ENCODE measurements at places on chromosomes 7 and 10.

DNA sequence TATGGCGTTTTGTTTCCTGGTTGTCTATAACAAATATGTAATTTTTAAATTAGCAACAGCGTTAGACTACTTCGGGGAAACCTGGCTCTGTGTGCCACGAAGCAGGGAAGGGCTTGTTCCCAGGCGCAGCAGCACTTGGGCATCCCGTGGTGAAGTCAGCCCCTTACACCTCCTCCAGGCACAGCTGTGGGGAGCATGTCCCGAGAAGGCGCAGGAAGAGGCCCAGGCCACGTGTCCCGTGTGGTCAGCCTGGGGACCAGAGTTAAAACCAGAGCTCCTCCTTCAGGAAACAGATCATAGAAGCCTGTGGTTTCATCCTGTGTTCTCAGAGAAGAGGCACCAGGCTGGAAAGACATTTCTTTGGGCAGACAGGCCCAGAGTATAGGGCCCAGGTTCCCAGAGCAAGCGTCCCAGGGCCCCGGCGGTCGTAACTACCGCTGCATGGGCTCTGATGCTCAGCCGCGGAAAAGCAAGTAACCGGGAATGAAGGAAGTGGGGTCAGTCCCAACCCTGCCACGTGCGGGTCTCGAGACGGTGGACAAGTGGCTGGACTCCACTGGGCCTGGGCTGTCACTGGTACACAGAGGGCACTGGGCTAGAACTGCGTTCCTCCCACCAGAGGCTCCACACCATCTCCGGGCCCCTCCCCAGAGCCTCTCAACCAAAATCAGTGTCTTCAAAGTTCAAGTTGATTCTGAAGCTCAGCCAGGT lies 7.1 kb downstream of the NUDT1 start:
- no peak for DNase-seq

DNA sequence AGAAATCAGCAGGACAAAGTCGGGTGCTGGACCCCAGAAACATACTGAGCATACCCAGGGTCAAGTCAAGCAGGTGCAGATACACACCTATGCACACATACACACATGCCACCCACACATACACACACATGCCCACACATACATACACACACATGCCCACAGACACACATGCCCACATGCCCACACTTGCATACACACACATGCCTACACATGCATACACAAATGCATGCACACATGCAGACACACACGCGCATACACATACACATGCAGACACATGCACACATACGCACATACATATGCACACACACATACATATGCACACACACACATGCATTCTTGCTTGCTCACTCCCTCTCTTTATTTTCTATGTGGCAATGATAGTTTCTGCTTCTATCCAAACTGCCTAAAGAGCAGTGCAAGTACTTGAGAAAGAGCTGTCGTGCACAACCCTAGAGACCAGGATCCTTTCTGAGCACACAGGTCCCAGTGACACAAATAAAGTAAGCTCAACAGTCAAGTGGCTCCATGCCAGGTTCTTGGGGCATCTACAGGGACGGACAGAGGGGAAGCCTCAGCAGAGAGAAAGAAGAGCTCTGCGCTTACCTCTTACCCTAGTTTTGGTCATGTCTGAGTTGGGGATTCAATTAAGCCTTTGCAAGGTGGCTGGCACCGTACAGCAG lies 83.7 kb downstream of the EBF3 start:
- DNase-seq: no peak

DNA sequence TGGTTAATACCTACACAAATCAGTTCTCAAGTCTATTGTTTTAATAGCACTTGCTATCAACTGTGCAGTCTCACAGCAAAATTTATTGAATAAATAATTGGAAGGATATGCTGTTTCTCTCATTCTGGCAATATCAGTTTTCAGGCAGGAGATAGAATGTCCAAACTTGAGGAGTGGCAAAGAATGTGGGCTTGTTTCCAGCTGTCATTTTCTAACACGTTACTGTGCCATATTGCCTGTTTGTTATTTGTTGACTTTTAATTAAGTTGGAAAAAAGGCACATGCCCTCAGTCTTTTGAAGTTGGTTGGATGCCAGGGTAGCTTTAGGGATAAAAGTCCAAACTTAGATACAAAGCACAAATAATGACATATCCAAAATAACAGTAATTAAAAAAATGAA lies 52.2 kb downstream of the MAGI2 start:
- DNase-seq: no peak

DNA sequence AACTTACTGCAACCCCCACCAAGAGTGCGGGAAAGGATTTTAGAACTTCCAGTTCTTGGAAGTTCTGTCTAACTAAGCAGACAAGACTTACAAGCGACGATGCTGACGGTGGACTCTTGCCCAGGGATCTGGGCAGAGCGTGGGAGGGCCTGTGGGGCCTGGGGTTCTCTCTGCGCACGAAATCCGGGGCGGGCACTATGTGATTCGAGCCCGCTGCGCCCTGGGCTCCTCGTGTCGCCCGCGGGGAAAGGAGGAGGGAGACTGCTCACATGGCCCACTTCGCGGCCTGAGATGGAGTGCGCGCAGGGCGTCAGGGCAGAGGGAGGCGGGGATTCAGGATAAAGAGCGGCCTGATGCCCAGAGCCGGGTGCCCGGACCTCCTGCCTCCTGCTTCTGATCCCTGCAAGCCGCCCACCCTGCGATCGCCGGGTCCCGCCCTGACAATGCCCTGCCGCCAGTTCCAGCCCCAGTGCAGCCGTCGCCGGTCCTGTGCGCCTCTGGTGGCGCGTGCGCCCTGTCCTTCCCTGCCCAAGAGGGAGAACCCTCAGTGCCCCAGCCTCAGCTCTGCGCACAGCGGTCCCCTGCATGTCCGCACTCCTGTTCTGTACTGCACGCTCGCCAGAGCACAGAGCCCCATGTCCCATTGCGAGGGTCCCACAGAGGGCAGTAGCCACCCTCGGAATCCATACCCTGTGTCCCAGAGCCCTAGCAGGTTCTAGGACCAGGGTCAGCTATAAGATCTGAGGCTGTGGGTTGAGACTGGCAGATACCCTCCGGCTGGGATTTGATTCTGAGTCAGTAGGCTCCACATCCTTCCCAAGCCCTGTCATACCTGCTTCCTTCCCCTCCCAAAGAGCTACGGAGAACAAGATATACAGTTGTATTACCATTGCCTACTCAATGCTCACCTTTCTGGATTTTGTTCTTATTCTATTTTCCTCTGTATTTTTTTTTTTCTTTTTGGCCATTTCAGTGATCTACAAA lies 99.4 kb upstream of the TMEM106B start:
- DNase-seq: no peak

GRCh38 chr7:129502708-129503685 lies 666 bp downstream of the SMKR1 start:
- no peak for DNase-seq

DNA sequence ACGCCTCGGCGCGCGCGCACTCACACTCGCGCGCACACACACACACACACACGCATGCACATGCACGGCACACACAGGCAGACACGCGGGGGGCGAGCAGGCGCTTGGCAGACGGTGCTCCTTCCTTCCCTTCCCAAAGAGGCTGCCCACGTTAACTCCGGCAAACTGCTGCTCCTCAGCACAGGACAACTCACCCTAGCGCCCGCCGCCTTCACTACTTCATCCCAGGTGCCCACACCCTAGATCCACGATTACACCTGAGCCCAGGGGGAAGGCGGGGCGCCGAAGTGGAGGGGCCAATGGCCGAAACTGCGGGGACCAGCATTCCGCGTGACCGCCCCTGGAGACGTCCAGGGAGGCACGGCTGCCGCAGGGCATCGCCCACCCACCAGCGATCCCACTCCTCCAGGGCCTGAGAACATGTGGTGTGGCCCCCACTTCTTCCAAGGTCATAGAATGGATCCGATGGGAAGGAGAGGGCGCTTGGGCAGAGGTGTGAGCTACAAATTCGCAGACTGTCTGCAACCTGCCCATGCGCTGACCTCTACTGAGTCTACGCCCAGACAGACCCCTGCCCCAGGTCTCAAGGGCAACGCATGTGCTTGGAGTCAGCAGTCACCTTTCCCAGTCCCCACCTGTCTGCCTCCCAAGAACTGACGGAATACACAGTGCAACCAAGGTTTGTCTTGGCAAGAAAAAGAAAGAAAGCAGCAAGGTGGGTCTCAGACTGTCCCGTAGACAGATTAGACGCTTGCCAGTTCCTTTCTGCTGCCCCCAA lies 74.6 kb downstream of the CALN1 start:
- no peak for DNase-seq

- DNase-seq: no peak
Observed at GRCh38 chr7:2621061-2621828, 10.5 kb upstream of the TTYH3 start.

DNA sequence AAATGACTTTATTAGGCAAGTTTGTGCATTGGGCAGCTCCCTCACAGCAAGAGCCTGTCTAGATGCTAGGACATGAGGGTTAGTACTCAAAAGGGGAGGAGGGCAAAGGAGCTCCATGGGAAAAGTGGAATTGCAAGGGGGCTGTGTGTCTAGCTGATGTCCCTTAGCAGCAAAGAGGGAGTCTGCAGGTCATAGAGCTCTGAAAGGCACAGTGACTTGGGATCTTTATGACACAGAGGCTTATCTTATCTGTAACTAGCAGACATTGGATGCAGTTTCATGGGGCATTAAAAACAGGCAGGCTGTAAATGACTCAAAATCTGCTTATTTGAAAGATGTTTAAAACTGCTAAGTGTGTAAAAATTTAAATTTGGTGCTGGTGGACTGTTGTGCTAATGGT lies 556.2 kb upstream of the FZD8 start:
- DNase-seq: no peak

GRCh38 chr10:68988530-68989316 lies at the start of gene KIFBP:
TSS of gene KIFBP (plus strand) at chr10:68988803. CDS start at chr10:68988833, 30 bp downstream.
- DNase-seq: peak; percentile 45

- no peak for DNase-seq
Observed at GRCh38 chr10:43282881-43283280, 16.0 kb upstream of the RASGEF1A start.

DNA sequence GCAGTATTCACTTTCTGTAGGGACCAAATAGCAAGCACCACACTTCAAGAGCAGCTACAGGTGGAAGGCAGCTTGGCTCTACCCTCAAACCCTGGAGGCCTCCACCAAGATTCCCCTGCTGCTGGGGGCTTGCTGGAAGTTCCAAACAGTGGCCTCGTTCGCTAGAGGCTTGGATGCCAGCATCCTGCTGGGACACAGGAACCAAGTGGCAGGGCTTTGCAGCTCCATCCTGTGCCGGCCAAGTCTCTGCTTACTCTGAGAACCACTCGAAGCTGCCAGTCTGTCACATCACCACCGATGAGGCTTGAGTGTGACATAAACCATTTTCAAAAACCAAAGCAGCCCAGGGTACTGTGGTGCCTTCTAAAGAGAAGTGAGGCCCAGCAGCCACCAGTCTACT lies 69.2 kb upstream of the UNC5B start:
- DNase-seq: no peak

- peak; percentile 36 for DNase-seq
Observed at GRCh38 chr10:11742009-11742778, at the start of gene ECHDC3. TSS of gene ECHDC3 (plus strand) at chr10:11742382. CDS start at chr10:11742577, 195 bp downstream.

DNA sequence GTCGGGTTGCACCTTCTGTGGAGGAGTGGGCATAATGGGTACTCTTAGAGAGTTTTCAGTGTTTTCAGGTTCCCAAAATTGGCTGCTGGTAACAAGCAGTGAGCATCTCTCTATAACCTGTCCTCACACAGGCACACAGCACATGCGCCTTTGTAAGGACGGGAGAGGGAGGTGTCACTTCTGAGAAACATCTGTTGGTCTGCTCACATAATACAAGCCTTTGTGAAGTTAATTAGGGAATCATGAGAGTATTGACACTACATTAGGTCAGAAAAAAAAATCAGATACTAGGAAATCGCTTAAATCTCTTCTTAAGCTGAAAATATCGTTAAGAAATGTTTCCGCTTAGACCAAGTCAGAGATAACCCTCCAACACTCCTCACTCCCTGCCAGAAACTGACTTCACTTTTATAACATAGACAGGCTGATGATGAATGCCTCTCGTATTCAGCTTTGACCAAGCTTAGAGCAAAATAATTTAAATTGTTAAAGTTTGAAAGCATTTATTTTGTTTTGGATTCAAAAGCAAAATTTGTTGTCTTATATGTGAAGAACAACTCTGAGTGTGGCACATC lies 769.7 kb downstream of the TNS3 start:
- DNase-seq: no peak

GRCh38 chr10:23344241-23344841 lies at the start of gene C10orf67:
TSS of gene C10orf67 (minus strand) at chr10:23344797. CDS start at chr10:23344774, 23 bp downstream.
- DNase-seq: no peak

DNA sequence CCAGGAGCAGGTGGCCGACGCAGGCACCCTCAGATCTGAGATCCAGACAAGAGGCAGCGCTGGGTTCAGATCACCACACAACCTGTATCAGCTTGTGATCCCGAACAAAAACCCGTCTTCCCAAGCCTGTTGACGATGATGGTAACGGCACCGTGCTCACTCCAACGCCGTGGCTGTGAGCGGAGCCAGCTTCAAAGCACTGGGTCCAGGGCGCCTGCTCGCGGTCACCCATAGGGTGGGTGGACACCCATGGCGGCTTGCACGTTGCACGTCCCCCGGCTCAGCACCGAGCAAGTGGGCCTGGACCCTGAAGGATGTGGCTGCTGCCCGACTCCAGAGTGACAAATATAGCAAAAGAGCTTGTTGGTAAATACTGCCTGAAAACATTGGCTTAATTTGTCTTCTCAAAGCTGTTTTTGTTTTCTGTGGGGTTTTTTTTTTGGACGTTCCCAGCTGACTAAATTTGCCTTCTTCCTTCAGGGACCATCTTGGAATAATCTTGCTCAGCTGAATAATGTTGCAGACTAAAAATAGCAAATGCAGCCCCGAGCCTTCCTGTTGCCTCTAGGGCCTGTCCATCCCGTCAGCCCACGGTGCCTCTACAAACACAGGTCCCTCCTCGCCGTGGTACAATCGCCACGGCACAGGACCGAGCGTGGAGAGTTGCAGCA lies 41.0 kb downstream of the FOXK1 start:
- DNase-seq: no peak

GRCh38 chr7:79272066-79272669 lies 181.3 kb downstream of the MAGI2 start:
- no peak for DNase-seq

- DNase-seq: no peak
Observed at GRCh38 chr7:114426382-114426781, 11.8 kb downstream of the FOXP2 start.

DNA sequence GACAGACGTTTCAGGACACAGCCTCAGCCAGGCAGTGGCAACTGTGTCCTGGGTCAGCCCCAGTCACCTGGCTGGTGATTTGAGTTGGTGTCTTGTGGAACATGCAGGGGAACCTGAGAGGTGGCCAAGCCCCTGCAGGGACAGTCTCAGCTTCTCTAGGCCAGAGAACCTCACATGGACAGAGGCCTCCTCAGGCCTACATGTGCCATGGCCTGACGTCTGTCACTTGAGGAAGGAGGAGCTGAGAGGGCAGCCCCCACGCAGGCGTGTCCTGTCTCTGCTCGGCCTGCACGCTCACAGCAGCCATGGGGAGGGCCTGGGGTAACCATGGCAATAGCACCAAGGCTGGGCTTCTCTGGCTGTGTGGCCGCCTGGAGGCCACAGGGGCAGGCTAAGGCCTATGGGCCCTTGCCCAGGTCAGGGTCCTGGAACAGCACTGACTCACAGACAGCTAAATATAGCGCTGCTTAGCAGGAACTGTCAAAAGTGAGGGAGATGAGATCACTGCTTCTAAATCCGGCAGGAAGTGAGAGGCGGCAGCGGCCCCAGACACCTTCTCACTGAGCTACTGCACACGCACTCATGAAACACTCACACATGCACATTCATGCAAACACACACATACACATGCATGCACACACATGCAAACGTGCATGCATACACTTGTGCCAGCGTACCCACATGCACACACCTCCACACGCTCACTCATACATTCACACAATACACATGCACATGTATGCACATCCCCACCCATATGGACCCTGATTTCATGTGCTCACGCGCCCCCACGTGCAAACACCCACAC lies 57.0 kb downstream of the YKT6 start:
- peak; percentile 13 for DNase-seq

All from stimulated activated CD4-positive, alpha-beta T cell treated with anti-CD3 and anti-CD28 coated beads, Interleukin-1b, Interleukin-23, amount 100 ng/mL, for 1 hour (primary cell).